ENCODE measurements at places on chromosomes 4 and X.

DNA sequence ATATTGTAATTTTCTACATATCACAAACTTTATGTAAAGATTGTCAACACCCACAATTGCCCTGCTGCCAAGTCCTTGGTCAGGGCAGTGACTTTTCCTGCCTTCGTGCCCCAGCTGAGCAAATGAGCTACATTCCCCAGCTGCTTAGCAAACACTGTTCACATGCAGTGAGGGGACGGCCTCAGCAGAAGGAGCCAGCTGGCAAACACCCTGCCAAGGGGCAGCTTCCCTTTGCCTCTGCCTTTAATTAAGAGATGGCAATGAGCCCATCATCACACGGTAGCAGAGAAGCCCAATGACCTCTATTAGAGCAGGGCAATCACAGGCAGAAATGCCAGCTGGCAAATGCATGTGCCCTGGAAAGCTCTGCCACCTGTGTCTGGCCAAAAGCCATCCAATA is 253.4 kb downstream of the EPHA5 start:
- DNase-seq, result no peak

DNA sequence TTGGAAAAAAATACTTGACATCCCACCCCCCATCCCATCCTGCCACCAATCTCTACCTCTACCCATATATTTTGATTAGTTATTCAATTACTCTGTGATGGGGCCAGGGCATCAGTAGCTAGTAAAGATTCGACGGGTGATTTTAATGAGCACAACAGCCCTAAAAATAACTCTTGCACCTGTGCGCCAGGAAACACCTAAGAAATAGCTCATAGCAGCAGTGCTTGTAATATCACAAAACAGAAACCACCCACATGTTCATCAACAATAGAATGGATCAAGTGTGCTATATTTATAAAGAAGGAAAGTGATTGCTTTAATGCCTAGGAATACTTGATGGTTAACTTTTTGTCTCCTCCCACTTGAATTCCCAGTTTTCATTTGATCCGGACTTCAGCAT is 225.6 kb upstream of the LCORL start:
- DNase-seq, result no peak

DNA sequence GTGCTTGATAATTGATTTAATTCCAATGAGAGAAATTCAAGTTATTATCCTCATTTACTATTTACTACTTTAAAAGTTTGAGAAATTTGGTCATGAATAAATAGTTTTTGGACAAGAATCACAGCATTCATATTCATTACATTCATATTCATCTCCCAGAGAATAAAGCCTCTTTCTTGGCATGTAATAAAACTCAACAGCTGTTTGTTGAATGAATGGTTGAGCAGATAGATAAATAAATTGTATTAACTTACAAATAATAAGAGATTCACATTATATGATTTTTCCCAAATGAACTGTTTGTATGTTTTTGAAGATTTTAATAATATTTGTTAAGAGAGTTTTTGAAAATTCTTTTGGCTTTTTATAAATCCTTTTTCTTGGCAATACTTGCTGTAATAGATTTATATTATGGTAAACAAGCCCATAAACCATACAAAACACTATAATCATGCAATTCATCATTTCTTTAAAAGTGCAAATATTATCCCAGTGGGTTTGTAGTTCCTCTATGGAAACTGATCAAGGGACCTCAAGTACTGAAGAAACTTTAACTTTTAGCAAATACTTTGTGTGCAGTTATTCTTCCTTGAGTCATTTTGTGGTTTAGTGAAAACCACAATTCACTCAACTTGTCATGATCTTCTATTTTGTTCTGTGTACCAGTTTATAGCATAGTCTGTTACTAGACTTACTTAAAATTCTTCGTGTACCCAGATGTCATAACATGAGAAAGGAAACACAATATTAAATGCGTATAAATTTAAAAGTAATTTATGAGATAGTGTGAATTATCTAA is 371.8 kb downstream of the ADGRL3 start:
- DNase-seq, result no peak

GRCh38 chr4:2401610-2401983 is 16.8 kb downstream of the ZFYVE28 start:
- DNase-seq, result no peak

DNA sequence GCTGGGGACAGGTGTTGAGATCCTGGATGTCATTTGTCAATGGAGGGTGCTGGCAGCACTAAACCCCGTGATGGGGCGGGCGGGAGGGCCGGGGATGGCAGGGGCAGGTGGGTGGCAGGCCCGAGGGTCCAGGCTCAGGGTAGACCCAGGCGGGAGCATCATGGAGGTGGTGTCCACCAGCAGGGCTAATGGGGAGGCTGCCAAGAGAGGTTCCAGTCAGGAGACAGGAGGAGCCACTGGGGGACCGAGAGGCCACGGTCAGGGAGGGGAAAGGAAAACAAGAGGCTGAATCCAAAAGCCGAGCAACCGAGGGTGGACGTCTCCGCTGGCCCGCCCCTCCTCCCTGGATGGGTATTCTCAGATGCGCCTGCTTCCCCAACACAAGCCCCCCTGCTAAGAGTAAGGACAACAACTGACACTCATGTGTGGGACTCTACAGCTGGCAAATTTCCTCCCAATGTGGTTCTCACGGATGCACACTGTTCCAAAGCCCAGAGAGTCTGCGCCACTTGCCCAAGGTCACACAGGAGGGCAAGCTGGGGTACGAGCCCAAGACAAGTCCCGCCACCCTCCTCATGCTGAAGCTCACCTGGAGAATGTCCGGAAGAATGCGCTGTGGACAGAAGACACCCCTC is 132.0 kb downstream of the CPZ start:
- DNase-seq, result no peak

DNA sequence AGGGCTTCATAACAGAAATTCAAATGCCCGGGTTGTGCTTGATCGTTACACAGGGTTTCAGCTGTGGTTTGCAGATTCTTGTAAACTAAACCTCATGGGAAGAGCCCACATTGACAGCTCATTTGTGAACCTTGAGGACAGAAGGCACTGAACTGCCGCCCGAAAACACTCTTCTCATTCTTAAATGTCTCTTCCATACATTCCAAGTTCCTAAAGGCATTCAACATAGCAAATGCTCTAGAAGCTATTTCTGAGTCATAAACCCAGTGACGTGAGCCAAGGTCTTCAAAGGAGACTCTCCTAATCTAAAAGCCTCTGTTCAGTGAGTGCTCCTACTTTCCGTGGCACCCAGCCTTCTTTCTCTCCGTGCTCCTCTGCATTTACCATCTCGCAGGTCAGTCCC is 737.8 kb upstream of the FRG1 start:
- no peak for DNase-seq

DNA sequence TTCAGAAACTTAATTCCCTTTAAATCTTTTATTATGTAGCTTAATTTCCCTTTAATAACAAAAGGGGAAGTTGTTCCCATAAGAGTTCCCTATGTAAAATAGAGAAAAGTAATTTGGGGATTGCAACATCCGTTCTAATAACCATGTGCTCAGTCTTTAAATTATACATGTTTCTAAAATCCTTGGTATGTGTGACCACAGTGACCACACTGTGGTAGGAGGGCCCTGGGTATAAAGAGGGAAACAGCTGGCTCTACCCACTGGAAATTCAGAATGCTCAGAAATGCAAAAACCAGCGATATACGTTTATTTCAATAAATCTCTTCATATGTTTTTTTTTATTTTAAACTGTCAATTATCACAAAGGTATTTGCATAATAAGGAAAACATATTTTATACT is 219.1 kb downstream of the FGF13 start:
- DNase-seq, result no peak

GRCh38 chr4:40953283-40954087 is 203.7 kb downstream of the NSUN7 start:
- no peak for DNase-seq

Measured in stimulated activated CD4-positive, alpha-beta T cell treated with anti-CD3 and anti-CD28 coated beads, Interleukin-12 subunit alpha, Interleukin-12 subunit beta, amount 100 ng/mL, for 48 hours (primary cell).